Activated effector memory CD4-positive, alpha-beta T cell treated with Interleukin-2 at 50 U/mL for 16 hours (primary cell): ENCODE measurements at places on chromosomes 12 and 14.

DNA sequence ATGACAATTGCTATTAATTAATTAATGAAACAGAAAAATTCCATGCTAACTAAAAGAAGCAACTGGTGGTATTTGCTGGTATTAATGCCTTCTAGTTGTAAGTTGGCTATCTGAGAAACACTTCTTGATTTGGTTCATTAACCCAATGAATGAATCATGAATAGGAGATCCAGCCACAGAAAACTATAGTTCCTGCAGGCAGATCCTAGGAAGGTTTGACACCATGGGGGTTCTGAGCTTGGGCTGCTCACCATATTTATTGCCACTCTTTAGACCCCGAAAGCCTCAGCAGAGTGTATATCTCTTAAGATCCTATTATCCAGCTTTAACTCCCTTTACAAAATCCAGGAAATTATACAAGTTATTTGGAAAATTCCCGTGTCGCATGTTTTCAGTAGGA is 81.4 kb upstream of the REP15 start:
- no peak for DNase-seq

GRCh38 chr14:49620182-49621113 is at the start of the genes MGAT2 and RPL36AL:
MGAT2 (plus strand) TSS chr14:49620799; CDS start chr14:49621269, 470 bp downstream.
RPL36AL (minus strand) TSS chr14:49620626; CDS start chr14:49619104, 1,522 bp downstream.
- peak; percentile 92 for DNase-seq

DNA sequence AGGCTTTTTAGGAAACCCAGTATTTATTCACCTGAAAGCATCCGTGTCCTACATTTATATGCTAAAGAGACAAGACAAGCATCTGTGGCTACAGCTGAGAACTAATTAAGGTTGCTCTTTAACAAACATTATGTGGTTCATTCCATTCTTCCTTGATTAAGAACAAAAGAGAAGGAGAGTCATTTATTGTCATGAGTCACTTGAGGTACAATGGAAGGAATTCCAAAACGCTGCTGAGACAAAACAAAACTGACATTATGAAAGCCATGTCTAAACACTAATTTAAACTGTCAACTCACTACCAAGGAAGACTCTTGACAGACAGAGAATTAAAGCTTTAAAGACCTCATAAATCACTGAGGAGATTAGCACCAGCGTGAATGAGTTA is 214.4 kb downstream of the BMP4 start:
- no peak for DNase-seq

DNA sequence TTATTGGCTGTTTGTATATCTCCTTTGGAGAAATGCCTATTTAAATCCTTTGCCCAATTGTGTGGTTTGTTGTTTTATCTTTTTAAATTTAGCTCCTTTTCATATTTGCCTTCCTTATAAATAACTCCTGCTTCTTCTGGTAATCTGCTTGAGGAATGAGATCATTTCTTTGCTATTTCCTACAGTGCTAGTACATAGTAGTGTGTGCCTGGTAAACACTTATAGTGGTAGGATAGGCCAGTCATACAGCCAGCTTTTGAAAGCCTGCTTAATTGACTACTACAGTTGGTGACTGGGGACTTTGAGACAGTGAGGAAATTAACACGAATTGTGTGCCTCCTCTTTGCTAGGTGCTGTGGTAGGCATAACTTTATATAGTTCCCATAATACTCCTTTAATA is 68.7 kb downstream of the BORCS5 start:
- DNase-seq = no peak

- DNase-seq = no peak
Measured at GRCh38 chr12:46430340-46430948, 57.9 kb upstream of the SLC38A2 start.

DNA sequence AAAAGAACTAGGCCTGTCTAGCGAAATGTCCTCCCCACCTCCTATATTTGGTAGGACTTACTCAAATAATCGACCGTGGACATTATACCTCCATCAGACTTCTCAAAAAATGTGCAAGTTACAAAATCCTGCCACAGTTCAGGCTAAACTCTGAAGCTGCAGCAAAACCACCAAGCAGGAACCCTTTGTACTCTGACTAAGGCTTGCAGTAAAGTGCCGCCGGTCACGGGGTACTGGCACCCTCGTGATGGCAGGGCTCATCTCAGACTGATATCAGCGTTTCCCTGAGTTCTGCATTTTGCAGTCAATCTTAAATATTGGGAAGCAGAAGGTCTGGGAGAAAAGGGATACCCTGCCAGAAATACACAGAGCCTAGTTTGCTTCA is 17.1 kb downstream of the SLC11A2 start:
- peak; percentile 19 for DNase-seq

DNA sequence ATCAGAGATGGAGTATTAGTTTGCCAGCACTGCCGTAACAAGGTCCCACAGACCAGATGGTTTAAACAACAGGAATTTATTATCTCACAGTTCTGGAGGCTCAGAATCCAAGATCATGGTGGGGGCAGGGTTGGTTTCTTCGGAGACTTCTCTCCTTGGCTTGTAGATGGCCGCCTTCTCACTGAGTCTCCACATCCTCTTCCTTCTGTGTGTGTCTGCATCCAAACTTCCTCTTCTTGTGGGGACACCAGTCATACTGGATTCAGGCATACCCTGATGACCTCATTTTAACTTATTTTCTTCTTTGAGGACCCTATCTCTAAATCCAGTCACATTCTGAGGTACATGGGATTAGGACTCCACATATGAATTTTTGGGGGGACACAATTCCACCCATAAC is 455.5 kb downstream of the RGS6 start:
- no peak for DNase-seq

DNA sequence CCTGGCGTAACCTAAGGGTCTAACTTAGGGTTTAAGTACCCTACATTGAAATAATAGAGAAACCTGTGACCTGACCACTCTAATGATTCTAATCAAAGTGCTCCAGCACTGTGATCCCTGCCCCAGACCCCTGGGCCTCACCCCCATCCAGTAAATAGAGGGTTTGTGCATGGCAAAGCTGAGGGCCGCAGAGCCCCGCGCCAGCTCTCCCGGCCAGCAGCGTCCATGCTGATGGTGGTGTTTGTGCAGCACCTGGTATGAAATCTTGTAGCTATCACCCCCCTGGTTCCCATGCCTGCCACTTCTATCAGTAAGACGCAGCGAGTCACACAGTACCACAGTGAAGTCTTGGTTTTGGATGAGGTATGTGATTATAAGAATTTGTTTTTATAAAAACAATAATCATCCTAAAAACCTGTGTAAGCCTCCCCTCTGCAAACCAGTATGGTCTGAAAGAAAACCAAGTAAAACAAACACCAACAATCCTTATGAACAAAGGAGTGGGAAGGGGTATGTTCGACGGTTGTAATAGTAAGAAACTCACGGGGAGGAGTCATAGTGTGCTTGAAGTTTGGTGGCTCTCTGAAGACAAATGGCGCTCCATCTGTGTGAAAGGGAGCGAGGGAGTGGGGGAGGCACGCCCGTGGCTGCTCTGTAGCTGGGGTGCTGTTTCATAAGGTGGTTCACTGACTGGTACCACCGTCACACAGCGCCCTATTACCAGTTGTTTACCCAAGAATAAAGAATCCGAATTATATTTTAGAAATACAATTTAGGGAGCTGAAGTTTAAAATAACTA is 156.2 kb downstream of the CACNA1C start:
- DNase-seq = no peak

- DNase-seq = no peak
Measured at GRCh38 chr12:132433641-132434395, 56.1 kb upstream of the FBRSL1 start.

- no peak for DNase-seq
Measured at GRCh38 chr14:34785223-34786006, 71.0 kb upstream of the CFL2 start.

- no peak for DNase-seq
Measured at GRCh38 chr14:21268617-21269251, 508 bp downstream of the HNRNPC start.
